ENCODE measurements at places on chromosomes 2 and 18.
A peak's percentile ranks its signal among the peaks of the same experiment; 100 is the strongest.

- no peak for DNase-seq
These were observed 126.5 kb upstream of the CCDC68 start for GRCh38 chr18:55085557-55086285.

GRCh38 chr2:127859712-127860085 lies 1.7 kb upstream of the POLR2D start:
- DNase-seq: peak; percentile 22

GRCh38 chr2:218557941-218558340 lies 10.2 kb downstream of the USP37 start:
- no peak for DNase-seq

- peak; percentile 40 for DNase-seq
These were observed at the start of gene SEMA4C for GRCh38 chr2:96869822-96870625. TSS of gene SEMA4C (minus strand) at chr2:96870080. CDS start at chr2:96867886, 2,194 bp downstream.
